ENCODE measurements at places on chromosomes 6 and 20. TPM values are rescaled to one million over a fixed set of nuclear protein-coding genes. Genes with fewer than 3 reads are reported as not detected.

- no peak for DNase-seq
These were observed 42.0 kb upstream of the ASIP start for GRCh38 chr20:34199183-34199582.

DNA sequence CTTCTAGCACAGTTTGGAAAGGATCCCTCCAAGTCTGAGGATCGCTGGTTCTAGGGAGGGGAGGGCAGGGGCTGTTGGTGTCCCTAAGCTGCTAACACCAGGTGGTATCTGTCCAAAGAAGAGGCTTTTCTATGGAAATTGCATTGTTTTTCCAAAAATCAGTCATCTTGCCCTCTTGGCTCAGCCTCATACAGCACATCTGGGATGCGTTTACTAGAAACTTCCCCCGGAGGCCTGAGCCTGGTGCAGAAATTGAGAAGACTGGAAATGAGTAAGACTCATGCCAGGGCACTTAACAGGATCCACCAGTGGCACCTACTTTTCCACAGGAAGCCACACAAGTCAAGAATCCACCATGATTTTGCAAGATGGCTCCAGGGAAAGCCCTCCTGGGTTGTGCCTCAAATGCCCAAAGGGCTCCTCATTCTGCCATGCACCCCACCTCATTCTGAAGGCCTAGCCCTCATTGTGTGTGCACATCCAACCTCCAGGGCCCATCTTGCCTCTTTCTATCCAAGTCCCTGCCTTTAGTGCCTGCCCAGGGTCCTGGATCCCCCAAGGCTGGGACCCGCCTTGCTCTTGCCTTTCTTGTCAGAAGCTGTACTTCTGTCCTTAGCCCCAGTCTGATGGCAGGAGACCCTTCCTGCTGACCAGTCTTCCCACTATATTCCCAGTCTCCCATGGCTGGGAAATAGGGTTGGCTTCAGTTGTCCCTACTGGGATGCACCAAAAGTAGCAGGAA, 97.6 kb downstream of the MRPL14 start:
- DNase-seq: no peak

The HLA-G gene
- total RNA-seq: not detected

The F13A1 gene
- not detected for total RNA-seq

The SLC22A2 gene
- total RNA-seq: not detected

The MOG gene
- not detected for total RNA-seq
